ENCODE measurements at places on chromosomes 11 and 22. TPM values are rescaled to one million over a fixed set of nuclear protein-coding genes. Genes with fewer than 3 reads are reported as not detected.

The MMP10 gene
- total RNA-seq = 3.9 TPM

The DGAT2 gene
- 0.25 TPM for total RNA-seq

The FOLR2 gene
- not detected for total RNA-seq

The KRTAP5-11 gene
- not detected for total RNA-seq

The TIMM10 gene
- 50.9 TPM for total RNA-seq

The OR10D3 gene
- not detected for total RNA-seq

The GSTT2 gene
- total RNA-seq = not detected

The OR8G5 gene
- not detected for total RNA-seq

The BATF2 gene
- 0.26 TPM for total RNA-seq

The PHLDB1 gene
- 117 TPM for total RNA-seq

The CARD18 gene
- total RNA-seq = not detected

The TALDO1 gene
- total RNA-seq = 213 TPM

The CHEK1 gene
- 24.6 TPM for total RNA-seq

The SLC1A2 gene
- total RNA-seq = 1.4 TPM

The GRAMD1B gene
- 5.0 TPM for total RNA-seq

The PRG3 gene
- not detected for total RNA-seq

The CATSPER1 gene
- total RNA-seq = 0.19 TPM

The CRYAB gene
- 45.1 TPM for total RNA-seq

The UBQLN3 gene
- total RNA-seq = 0.13 TPM

The CARNS1 gene
- total RNA-seq = 0.13 TPM

The EFCAB6 gene
- total RNA-seq = 2.4 TPM

The KCNJ5 gene
- total RNA-seq = 0.06 TPM

The ADAMTS8 gene
- 0.53 TPM for total RNA-seq

The MRPL40 gene
- total RNA-seq = 49.0 TPM

The GNB1L gene
- 6.1 TPM for total RNA-seq

The FOLR3 gene
- total RNA-seq = 0.13 TPM

The CRYBA4 gene
- not detected for total RNA-seq

The MIOX gene
- not detected for total RNA-seq

The CNGA4 gene
- total RNA-seq = 0.06 TPM

The MMP3 gene
- total RNA-seq = 0.06 TPM

The SLC25A18 gene
- total RNA-seq = not detected
